ENCODE measurements at places on chromosomes 16 and 17.

DNA sequence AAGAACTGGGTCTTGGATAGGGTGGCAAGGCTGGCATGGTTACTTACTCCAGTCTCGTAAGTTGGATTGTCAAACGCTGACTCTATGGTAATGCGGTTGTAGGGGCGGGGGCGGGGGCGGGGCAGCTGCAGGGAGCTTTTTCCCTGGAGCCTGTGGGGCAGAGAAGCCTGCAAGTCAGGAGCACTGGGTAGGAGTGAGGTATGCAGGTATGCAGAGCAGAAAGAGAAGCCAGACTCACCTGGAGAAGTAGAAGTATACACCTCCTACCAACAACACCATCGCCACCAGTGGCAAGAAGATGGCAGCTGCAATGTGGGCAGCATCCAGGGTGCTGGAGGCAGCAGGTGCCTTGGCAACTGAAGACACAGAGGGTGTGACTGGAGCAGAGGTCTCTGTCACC lies 4.8 kb upstream of the PHF12 start:
- no peak for DNase-seq

DNA sequence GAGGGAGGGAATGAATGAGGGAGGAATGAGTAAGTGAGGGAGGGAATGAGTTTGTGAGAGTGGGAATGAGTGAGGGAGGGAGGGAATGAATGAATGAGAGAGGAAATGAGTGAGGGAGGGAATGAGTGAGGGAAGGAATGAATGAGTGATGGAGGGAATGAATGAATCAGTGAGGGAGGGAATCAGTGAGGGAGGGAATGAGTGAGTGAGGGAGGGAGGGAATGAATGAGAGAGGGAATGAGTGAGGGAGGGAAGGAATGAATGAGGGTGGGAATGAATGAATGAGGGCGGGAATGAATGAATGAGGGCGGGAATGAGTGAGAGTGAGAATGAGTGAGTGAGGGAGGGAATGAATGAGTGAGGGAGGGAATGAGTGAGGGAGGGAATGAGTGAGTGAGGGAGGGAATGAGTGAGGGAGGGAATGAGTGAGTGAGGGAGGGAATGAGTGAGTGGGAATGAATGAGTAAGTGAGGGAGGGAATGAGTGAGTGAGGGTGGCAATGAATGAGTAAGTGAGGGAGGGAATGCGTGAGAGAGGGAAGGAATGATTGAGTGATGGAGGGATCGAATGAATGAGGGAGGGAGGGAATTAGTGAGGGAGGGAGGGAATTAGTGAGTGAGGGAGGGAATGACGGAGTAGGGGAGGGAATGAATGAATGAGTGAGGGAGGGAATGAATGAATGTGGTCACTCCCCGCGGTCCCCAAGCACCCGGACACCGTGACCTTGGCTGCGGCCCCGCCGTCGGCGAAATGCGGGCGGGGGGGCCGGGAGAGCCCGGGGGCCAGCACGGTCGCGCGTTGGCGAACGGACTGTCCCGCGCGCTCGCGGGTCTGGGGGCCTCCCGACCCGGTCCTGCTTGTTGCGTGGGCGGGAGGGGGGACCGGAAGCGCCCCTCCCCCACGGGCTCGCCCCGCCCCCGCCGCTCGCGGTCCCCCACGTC lies 1.1 kb upstream of the UBE2I start:
- no peak for DNase-seq

GRCh38 chr16:24018485-24018884 lies 182.7 kb downstream of the PRKCB start:
- no peak for DNase-seq

DNA sequence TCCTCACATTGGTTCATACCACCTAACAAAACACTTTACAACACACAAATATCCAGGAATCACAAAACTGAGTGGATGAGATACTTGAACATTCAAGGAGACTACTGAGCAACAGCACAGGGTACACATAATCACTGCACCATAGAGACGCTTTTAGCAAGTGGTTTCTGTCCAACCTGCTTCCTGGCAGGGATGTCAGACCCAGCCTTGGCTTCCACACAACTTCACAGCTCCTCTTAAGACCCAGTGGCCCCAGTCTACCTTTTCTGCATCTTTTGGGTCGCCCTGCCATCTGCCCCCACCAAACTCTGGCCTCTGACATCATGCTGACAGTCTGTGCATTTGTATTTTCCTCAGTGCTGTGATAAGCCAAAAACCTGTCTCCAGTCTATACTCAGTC lies 5.9 kb upstream of the CORO6 start:
- DNase-seq = no peak

DNA sequence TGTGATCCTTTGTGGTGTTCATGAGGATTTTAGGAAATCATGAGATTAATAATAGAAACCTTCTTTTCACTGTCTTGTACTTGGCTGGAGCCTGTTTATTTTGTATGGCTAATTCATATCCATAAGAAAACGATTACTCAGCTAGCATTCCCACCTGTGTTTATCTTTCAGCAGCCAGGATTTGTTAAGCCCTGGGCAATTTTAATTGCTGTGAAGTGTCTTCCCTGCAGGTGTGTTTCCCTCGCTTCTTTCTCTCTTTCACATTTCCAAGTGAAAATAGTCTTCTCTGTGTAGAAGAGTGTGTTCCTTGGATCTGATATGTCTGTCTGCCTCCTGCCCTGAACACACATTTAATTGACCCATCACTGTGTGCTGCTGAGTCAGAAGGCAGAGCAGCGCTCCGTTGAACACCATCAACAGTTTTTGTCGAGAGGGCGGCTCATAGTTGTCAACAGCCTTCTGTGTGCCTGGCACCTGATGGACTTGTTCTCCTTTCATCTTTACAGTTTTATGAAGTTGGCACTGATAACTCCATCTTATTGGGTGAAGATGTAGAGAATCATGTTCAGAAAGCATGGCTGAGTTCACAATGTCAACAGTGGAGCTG lies 83.2 kb downstream of the SPECC1 start:
- no peak for DNase-seq

DNA sequence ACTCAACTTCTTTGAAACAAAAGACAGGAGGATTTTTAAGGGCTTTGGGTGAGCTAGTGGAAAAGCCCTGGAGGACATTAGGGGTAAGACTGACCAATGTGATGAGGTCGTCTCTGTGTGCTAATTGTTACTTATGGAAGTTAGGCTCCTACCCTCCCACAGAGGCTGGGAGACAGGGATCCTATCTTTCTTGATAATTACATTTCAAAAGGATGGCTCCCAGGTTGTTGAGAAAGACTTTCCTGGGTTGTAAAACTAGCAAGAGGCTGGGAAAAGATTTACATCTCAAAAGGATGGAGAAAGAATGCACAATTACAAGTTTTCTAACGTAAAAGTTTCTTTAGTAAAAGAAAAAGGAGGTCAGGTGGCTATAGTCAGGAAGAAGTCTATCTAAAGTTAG lies 605.8 kb upstream of the GOT2 start:
- DNase-seq = no peak

GRCh38 chr17:82051776-82052637 lies at the start of the genes GPS1 and RFNG:
Gene GPS1 (plus strand): TSS chr17:82051898. CDS start chr17:82051932, 34 bp downstream.
Gene RFNG (minus strand): TSS chr17:82051811. CDS start chr17:82051766, 45 bp downstream.
- DNase-seq = peak; percentile 80

- DNase-seq = no peak
These were observed 27.0 kb upstream of the NFAT5 start for GRCh38 chr16:69538808-69539207.

- no peak for DNase-seq
These were observed 16.0 kb downstream of the BAIAP2 start for GRCh38 chr17:81050645-81051625.

- no peak for DNase-seq
These were observed 183.2 kb downstream of the ZNF423 start for GRCh38 chr16:49672753-49673152.

- no peak for DNase-seq
These were observed 57.3 kb downstream of the RAP1GAP2 start for GRCh38 chr17:2853283-2854142.

DNA sequence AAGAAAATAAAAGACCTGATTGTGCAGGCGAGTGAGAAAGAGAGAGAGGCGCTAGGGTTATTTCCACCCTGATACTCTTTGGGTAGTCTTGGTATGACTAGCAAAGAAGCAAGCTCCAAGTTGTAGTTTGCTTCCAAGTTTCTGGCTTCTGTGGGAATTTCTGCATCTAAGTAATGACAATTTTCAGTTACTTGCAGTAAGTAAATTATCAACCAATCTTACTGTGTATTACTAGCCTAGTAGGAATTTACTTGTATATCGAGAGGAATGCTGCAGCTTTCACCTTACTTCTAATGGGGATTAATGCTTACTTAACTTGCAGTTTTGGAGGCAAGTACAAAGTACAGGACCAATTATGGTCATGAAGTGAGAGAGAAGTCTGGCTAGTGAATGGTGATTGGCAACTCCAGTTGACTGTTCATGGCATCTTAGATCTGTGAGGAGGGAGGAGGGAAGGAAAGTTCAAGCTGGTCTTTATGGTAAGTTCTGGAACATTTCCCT lies 31.9 kb downstream of the TENT4B start:
- DNase-seq = no peak

- no peak for DNase-seq
These were observed 805 bp downstream of the HNF1B start for GRCh38 chr17:37743875-37744632.

DNA sequence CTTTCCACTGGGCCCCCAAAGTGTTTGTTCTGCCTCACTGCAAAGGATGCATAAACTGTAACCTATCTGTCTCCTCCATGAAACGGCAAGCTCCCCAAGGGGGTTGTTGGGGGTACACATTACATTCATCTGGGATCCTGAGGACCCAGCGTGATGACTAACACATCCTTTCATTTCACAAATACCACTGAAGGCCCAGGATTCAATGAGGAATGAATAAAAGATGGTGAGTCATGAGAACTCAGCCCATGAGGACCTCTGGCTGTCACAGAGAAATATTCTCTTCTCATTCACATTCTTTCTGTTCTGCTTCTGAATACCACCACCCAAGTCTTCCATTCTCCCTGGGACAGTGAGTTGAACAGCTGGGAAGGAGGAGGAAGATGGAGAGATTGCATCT lies 149.8 kb downstream of the RBFOX3 start:
- no peak for DNase-seq

DNA sequence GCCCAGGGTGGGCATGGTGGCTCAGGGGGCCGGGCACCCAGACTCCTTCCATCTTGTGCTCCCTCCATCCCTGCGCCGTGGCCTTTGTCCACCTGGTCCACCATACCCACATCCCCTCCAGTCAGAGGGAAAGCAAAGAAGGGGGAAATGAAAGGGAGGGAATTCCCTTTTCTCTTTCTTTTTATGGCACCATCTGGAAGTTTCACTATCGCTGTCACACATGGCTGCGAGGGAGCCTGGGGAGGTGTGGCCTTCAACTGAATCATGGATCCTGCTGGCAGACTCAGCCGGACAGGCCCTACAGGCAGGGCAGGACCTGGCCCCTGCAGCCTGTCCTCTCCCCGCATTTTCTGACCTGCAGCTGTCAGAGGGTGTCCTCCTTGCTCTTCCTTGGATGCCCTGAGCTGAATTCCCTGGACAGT lies 6.2 kb downstream of the SLC12A3 start:
- DNase-seq = no peak

DNA sequence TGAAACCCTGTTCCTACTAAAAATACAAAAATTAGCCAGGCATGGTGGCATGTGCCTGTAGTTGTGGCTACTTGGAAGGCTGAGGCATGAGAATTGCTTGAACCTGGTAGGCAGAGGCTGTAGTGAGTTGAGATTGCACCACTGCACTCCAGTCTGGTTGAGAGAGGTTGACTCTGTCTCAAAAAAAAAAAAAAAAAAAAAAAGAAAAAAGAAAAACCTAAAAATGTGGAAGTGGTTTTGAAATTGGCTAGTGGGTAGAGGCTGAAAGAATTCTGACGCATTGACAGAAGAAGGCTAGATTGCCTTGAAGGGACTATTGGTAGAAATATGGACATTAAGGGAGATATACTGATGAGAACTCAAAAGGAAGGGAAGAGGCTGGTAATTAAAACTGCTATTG lies 33.6 kb upstream of the CPPED1 start:
- DNase-seq = no peak

DNA sequence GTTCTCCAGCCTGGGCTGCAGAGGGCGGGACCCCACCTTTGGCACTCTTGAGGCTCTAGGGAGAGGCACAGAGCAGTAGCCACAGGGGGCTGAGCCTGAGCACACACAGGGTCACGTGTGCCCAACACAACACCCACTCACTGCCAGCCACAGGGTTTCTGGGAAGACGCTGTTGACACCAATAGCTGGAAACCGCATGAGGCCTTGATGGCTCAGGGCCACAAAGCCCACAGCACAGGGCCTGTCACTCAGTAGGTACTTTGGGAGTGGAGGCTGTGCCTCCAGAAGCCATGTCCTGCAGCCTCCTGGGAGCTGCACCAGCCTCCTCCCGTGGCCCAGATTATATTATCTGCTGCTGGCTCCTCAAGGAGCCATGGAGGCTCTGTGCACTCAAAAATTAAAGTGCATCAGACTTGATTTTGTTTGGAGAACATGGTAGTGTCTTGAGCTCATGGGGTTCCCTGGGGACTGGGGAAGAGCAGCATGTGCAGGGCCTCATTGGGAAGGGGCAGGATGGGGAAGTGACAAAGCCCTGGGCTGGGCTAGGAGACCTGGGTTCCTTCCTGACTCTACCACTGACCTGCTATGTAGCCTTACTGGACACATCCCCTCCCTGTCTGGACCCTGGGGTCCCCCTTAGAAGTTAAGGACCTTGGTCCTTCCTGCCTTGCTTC lies 12.5 kb upstream of the SREBF1 start:
- peak; percentile 83 for DNase-seq

- peak; percentile 56 for DNase-seq
These were observed 44.9 kb downstream of the OTOA start for GRCh38 chr16:21708533-21709115.

DNA sequence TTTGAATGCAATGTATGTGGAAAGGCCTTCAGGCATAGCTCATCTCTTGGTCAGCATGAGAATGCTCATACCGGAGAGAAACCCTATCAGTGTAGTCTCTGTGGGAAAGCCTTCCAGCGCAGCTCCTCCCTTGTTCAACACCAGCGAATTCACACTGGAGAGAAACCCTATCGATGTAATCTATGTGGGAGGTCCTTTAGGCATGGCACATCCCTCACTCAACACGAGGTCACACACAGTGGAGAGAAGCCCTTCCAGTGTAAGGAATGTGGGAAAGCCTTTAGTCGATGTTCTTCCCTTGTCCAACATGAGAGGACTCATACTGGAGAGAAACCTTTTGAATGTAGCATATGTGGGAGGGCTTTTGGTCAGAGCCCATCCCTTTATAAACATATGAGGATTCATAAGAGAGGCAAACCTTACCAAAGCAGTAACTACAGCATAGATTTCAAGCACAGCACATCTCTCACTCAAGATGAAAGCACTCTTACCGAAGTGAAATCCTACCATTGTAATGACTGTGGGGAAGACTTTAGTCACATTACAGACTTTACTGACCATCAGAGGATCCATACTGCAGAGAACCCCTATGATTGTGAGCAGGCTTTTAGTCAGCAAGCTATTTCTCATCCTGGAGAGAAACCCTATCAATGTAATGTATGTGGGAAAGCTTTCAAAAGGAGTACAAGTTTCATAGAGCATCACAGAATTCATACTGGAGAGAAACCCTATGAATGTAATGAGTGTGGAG lies 24.7 kb downstream of the ZFP90 start:
- no peak for DNase-seq
